NCI-H1694 treated with DMSO at 0.1 percent for 48 hours (cell line): ENCODE measurements at places on chromosomes 7 and 10.

GRCh38 chr7:55992346-55992745, 28.0 kb downstream of the NIPSNAP2 start:
- DNase-seq: no peak

DNA sequence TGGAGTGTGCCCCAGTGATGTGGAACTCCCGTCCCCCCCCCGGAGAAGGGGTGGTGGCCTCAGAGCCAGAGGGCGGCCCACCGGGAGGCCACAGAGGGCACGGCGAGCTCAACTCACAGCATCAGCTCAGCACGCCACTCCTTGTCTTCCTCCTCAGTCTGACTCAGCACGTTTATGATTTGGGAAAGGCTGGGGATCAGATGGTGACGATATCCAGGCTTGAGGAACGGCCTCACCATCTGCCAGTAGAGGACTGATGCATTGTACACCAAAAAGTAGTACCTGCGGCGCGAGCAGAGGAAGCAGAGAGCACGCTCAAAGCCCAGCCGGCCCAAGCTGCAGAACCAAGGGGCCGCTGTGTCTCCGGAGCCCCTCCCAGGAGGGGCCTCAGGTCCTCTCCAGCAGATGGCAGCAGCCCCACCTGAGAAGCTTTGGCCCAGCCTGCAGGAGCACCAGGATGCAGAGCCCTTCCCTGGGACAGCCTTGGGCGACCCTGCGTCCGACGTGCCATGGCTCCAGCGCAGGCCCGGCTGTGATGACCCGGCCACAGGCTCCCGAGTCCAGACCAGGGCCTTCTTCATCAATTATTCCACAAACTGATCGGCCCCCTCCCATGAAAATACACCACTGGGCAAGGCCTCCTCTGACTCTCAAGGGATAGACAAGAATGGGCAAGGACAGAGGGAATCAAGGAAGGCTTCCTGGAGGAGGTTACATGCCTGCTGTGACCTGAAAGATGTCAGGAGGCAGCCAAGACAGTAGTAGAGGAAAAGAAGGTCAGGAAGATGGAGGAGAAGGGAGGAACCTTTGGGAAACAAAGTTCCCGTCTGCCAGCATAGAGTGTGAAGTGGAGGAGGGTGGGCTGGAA, 3.7 kb downstream of the CFAP46 start:
- no peak for DNase-seq

GRCh38 chr10:31000071-31000782, 31.4 kb downstream of the ZNF438 start:
- no peak for DNase-seq

GRCh38 chr7:157735826-157736225, 399.0 kb downstream of the DNAJB6 start:
- DNase-seq: no peak

DNA sequence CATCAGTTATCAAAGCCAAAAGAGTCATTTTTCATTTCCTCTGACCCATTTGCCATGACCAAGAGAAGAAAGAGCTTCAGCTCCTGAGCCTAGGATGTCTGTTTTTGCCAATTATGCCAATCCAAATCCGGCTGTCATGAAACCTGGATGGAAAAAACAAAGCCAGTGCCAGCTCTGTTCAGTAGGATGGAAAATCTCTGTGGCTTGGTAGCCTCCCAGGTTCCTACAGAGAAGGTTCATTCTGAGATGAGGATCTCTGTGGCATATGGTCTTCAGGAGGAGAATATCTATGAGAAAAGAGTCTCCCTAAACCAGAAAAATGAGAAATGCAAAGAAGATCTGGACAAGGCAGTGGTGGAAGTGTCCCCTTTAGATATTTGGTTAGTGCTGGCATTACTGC, 475.4 kb downstream of the CNTNAP2 start:
- peak; percentile 90 for DNase-seq

DNA sequence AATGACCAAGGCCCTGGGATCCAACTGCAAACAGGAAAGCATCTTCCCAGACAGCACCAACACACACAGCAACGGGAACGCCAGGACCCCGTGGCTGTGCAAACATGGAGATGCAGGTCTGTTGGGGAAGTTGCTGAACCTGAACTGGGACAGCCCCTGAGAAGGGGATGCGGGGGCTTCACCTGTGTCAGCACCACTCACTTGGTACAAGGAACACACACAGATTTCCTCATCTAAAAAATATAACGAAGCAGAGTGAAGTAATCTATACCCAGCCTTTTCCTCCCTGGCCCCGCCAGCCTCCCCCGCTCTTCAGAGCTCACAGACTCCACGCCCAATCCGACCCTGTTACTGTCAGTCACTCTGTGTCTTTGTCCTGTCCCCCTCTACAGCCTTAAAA, 93.0 kb downstream of the PTPRN2 start:
- DNase-seq: no peak

- DNase-seq: no peak
Observed at GRCh38 chr10:90051053-90051452, 349.7 kb downstream of the KIF20B start.

DNA sequence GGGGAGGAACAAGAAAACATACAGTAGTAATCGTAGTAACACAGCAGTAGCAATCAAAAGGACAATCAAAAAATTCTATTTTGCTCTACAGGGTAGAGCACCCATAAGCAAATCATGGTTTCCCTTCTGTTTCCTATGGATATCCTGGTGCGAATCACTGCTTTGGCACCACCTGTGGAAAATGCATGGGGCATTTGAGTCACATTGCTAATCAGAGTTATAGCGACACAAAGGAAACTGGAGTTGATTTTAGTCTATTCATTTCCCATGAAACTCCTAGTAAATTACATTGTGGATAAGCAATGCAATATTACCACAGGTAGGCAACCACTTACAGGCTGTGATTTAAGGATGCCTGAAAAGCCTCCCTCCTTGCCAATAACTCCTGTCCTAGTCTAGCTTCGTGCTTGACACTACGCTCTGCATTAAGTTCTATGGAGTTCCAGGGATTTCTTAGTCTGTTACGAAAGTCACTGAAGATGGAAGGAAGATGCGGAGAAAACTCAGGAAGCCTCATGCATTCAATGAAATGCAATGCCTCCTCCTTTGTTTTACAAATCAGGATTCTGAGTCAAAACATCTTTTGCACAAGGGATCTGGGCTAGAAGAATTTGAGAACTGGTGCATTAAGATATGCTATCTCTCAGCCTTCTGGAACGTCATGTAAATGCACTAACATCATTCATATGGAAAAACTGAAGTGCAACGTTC, 188.4 kb downstream of the DGKI start:
- DNase-seq: no peak

DNA sequence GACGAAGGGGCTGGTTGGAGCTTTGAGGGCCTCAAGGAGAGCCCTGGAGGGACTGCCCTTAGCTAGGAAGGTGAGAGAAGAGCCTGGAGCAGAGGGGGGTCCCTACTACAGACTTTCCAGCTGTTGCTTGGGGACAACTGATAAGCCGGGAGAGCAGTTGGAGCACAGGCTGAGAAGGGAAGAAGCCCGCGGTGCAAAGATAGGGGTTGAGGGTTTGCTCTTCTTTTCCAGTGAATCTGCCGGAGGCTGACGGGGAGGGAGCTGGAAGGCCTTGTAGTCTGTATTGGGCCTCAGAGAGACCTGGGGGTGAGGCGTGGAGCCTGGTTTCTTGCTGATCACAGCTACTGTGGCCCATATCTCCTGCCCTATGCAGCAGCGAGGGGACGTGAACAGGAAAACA, 23.7 kb downstream of the CYP26A1 start:
- DNase-seq: no peak

DNA sequence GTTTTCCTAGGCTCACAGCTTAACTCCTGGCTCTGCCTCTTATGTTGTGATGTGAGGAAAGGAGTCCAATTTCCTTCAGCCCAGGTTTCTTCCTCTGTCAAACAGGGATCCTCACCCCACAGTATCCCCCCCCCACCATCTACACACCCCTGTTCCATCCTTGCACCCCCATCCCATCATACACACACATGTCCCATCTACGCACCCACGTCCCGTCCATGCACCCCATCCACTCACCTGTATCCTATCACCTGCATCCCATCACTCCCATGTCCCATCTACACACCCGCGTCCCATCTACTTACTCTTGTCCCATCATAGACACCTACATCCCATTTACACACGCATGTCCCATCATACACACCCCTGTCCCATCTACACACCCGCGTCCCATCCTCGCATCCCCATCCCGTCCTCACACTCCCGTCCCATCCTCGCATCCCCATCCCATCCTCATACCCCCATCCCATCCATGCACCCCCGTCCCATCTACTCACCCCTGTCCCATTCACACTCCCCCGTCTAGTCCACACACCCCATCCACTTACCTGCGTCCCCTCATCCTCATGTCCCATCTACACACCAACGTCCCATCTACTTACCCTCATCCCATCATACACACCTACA, 117.3 kb downstream of the TRRAP start:
- DNase-seq: no peak

DNA sequence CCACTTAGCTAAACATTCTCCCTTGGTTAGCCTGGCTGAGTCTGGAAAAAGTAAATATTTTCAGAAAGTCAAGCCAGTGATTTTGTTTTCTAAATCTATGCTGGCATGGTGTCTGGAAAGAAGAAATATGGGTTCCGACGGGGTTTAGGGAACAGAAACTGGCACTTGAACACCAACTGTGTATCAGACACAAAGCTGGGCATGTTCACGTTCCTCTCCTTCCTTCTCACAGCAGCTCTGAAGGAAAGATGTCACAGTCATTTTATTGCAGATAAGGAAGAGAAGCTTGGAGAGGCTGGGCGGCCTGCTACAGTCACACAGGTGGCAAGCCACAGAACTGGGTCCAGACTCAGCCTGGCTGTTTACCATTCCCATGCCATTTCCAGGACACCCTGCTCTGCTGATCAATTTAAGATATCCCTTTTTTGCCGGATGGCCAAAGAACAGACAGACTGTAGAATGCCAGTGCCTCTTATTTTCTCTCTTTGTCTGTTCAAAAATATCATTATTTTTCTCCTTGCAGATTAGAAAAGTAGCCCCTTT, 118.8 kb downstream of the HERPUD2 start:
- no peak for DNase-seq

- DNase-seq: no peak
Observed at GRCh38 chr7:100396421-100396982, 23.2 kb downstream of the PILRA start.
